Activated T-helper 9 cell treated with anti-CD3 and anti-CD28 coated beads, Interleukin-2, amount 50 U/mL, for 16 hours (primary cell): ENCODE measurements at places on chromosomes 7 and 10.

- no peak for DNase-seq
Observed at GRCh38 chr7:117401293-117402002, 25.8 kb downstream of the ASZ1 start.

DNA sequence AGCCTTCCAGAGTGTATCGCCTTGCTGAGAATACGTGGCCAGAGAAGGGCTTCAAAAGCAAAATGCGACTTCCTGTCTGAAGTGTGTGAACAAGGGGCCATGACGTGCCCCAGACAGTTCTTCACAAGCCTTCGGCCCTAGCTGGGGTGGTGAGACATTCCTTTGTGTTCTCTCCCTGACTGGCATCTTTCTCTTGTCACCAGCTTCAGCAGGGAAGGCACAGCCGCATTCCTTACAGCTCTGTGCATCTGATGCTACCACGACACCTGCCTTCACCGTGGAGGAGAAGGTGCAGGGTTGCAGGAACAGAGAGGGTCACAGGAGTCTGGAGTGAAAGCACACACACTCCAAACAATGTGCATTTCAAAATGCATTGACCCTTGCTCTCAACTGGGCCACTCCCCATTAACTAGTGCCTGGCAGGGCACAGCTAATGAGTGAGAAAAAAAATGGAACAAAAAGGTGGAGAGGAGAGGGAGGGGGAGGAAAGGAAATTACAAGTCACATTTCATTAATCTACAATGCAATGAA lies 93.4 kb downstream of the GPR26 start:
- DNase-seq, result no peak

DNA sequence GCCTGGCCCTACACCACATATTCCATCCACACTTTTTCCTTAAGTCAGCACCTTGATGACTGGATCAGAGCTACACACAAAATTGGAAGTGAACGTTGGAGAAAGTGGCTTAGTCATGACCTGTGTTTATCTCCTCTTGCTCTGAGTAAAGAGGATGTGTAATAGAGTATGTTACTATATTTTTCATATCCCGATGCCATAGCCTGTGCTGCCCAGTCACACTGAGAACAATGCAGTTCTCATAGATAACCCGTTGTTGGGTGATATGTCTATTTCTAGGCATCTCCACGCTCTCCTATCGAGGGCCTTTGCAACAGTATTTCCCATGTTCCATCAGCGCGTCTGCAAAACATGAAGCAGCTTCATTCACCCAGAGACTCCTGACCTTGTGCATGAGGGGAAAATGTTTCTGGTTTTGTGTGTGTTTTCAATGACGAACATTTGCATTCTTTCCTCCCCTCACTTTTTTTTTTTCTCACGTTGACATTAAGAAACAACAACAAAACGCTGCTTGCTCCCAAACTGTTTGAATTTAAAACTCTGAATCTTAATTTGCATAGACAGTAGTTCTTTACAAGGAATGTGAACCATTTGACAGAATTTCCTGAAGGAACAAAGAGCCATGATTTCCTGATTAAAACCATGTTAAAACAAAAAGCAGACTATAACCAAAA lies 43.4 kb downstream of the GRK5 start:
- no peak for DNase-seq

- DNase-seq, result no peak
Observed at GRCh38 chr7:155449869-155450557, 7.9 kb upstream of the EN2 start.

DNA sequence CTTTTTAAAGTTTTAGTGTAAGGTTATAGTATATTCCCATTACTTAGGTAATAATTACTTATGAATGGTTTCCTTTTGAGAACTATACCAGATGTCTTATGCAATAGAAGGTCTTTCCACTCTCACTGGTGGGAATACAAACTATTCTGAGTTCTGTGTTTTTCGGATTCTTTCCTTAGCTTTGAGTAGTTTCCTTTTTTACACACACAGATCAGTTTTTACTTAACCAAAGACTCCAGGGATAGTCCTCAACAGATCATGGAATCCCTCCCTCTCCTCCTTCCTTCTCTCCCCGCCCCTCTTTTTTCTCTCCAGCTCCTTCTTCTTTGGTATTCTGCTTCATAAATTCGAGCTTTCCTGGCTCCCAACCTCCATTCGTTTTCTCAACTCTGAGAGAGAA lies 13.3 kb downstream of the COPG2 start:
- DNase-seq, result no peak

DNA sequence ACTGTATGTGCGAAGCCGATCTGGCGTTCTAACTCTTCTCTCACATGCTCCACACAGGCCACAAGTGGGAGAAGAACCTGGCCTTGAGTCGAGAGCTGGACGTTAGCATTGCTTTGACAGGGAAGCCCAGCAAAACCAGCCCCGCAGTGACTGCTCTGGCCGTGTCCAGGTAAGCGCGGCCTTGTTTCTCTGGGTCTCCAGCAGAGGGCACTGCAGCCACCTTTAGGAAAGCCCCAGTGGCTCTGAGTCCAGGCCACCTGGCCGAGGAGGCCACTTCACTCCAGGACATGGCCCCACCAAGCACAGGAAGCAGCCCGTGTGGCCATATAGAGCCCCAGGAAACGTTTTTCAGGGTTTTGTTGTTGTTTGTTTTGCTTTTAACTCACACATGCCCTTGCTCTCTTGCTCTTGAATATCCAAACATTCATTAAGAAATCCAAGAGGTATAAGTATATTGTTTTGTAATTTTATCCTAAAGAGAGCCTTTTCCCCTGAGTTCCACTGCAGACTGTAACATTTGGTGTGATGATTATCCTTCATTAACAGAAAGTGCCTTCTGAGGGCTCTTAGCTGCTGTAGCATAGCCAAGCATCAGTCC lies 41.8 kb upstream of the LRRC18 start:
- peak; percentile 8 for DNase-seq

DNA sequence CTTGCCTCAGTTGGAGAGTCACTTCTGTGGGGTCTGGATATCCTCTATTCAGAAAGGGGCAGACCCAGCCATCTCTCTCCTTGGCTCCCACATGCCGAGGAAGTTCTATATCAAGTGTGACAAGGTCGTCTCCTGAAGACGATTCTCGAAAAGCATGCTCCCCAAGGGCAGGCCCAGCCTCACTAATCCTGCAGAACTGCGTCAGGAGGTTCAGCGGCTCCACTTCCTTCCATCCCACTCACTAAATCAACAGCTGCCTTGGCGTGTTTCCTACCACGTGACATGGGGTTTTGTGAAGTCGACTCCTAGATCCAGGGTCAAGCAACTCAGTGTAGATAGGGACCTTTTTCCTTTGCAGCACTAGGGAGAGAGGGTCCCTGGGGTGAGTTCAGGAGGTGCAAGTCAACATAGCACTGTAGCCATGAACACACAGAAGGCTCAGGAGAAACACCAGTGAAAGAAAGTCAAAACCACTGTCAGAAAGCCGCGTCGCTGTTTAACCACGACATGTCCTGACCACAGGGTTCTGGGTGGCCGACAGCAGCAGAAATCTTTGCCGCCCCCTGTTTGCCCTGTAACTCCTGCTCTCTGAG lies 156.4 kb downstream of the PRPF18 start:
- no peak for DNase-seq

DNA sequence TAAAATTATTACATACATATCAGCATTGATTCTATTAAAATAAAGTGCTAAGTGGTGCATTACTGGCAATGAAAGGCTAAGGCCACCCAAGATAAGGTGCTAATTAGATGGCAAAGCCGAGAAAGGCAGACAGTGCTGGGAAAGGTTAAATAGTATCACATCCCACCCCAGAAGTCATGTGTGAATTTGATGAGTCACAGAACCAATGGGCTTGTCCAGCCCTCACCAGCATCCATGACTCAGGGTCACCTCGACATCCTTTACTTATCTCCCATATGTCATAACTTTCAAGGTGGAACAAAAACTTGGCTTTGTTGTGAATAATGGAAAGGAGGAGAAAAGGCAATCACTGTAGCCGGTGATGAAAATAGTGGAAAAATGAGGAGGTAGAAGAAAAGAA lies 459.1 kb downstream of the PLXNA4 start:
- no peak for DNase-seq

DNA sequence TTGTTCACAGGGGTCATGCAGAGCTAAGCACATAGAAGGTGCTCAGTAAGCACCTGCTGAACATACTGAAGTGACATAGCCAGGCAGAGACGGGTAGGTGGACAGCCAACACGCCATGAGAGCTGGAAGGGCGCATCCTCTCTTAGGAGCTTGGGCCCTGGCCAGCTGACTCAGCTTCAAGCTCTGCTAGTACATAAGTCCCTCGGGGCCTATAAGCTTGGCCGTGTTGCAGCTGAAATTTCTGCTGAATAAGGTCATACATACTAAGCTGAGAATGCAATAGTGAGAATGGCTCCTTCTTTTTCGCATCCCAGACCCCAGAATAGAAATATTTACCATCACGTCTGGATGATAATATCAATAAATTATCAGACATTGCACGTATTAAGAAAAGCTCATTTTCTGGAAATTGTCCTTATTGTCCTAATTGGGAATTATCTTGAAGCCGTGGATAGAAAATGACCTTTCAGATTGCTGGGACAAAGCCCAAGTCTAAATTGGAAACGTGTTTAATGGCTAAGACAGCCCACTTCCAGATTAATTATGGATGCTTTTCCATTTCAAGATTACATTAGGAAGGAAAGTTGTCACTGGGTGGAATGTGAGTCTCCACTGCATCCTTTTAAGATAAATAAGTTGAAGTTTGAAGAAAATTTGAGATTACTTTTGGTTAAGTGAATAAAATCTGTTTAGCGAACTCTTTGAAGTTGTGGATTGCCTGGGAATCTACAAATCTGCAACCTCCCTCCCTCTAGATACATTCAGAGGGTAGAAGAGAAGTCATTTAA lies 287.1 kb upstream of the C7orf33 start:
- no peak for DNase-seq

- no peak for DNase-seq
Observed at GRCh38 chr10:21317902-21318301, 207.6 kb downstream of the SKIDA1 start.

- DNase-seq, result no peak
Observed at GRCh38 chr7:142842251-142842766, 12.6 kb upstream of the EPHB6 start.

DNA sequence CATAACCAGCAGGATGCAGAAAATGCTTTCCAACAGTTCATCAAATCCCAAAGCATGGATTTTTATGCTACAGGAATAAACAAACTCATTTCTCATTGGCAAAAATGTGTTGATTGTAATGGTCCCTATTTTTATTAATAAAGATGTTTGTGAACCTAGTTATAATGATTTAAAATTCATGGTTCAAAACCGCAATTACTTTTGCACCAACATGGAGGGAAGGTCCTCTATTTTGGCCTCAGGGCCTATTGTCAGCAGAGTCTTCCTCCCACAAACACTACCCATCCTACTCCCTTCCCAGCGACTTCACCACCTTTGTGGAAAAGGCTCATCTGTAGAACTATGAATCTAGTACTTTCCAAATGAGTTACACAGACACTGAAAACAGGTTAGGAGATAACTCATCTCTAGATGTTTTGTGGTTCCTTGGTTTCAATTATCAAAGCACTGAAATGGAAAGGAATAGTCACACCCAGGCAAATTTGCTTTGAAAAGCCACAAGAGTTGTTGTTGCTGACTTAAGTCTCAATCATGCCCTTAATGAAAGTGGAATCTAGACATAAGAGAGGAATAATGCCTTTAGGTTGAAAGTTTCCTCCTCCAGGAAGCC lies 59.4 kb upstream of the FRMD4A start:
- DNase-seq, result no peak

DNA sequence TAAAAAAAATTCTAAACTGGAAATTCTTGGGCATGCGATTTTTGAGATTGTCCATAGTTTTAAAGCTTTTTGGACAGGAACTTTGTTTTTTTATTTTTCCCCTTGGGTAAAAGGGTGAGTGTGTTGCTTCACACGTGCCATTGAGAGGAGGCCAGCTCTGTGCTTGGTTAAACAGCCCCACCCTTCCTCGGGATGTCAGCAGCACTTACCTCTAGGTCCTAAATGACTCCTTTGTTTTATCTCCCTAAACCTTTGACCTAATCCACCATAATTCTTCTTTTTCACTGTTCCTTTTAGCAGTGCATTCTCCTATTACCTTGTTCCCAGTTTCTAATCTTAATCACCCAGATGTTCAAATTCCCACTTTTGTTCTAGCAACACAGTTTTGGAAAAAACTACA lies 83.5 kb downstream of the SEMA3D start:
- no peak for DNase-seq

GRCh38 chr10:62250594-62251198 lies 17.9 kb downstream of the RTKN2 start:
- DNase-seq, result no peak

DNA sequence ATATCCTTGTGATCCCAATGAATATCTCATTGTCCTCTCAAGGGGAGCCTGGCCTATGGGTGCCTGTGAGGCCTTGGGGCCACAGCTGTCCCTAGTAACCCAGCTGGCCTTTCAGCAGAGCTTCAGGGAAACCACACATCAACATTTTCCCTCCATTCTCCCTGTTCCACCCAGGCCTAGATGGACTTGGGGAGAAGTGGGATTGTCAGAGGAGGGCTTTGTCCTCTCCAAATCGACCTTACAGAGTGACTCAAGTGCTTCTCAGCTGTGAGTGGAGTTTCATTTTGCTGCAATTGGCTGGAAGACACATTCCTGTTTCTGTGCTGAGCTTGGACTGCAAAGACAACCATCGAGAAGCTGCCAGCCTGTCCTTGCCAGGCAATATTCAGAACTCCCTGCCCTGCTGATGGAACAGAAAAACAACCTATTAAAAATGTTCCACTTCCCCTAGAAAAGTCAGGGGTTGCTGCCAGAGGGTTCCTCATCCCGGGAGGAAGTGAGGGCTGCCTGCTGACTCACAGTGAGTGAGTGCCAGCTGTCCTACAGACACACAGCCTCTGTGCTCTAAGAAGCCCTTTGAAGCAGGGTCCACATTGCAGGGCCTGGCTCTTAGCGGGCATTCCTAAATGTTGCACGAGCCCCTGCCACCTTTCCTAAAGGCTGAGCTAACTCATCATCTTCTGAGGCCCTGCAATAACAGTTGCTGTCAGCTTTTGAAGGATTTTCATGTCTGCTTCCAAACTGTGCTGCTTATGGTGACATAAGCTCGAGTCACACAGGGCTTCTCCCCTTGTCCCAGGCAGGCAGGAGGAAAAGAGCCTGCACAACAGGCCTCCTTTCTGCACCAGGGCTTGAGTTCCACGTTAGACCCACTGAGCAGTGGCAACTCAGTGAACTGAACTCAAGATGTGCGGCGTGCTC lies 20.5 kb downstream of the STRA8 start:
- no peak for DNase-seq

GRCh38 chr7:101531726-101532357 lies 97.3 kb downstream of the MYL10 start:
- no peak for DNase-seq

- no peak for DNase-seq
Observed at GRCh38 chr10:71771821-71772617, 1.3 kb downstream of the VSIR start.

DNA sequence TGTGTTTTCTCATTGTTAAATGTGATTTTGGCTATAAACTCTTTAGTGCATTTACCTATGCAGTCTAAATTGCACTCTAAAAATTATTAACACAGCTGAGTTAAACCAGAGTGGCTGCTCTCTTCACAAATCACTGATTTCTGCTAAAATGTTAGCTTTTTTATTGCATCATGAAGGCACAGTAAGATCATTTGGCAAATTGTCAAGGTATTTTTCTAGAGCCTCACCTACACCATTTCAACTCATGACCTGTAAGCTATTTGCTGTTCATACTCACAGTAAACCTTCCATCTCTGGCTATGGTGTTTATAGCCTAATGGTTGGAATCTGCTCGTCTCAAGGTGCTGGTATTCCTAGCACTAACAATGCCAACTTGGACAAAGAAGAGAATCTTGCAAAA lies 25.7 kb downstream of the NDUFB2 start:
- no peak for DNase-seq
